Ovary (tissue), 10 donors: ENCODE measurements at places on chromosomes 2 and 18. TPM values are rescaled to one million over a fixed set of nuclear protein-coding genes. Genes with fewer than 3 reads are reported as not detected.

DNA sequence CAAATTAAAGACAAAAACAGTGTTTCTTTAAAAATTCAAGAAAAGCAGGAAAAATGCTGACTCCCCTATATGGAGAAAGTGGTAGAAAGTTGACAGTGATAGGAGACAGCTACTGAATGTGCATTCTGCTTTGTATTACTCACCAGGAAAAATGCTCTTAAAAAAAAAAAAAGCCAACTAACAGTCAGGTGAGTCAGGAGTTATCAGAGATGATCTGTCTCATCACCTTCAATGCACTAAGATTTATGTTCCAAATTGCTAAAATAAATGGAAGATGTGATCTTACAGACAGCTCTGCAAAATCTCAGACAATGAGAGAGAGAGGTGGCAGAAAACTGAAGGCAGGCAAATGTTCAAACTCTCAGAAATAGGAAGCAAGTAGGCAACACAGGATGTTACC is 47.6 kb upstream of the ZNF521 start:
- H3K27me3 ChIP-seq, result no peaks in the 10 kb centered on the region
- H3K36me3 ChIP-seq, result no peaks in the 10 kb centered on the region
- H3K4me3 ChIP-seq, result no peak overlapping the region
- H3K27ac ChIP-seq, result no peak overlapping the region
- DNase-seq, result no peak
- H3K4me1 ChIP-seq, result no peaks in the 10 kb centered on the region

The GALNT13 gene
- total RNA-seq, result 0.40 TPM

DNA sequence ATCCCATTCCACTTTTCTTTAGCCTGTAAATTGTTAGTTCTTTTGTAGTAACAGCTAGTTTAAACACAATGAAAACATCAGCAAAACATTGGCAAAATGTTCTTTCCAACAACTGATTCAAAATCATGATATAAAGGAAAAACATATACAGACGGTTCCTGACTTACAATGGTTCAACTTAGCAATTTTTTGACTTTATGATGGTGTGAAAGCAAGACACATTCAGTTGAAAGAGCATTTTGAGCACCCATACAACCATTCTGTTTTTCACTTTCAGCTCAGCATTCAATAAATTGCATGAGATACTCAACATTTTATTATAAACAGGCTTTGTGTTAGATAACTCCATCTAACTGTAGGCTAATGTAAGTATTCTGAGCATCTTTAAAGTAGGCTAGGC is 185.1 kb downstream of the NOL4 start:
- no peaks in the 10 kb centered on the region for H3K27me3 ChIP-seq
- no peaks in the 10 kb centered on the region for H3K4me1 ChIP-seq
- no peak overlapping the region for H3K4me3 ChIP-seq
- no peaks in the 10 kb centered on the region for H3K36me3 ChIP-seq
- H3K27ac ChIP-seq, result no peak overlapping the region

- no peaks in the 10 kb centered on the region for H3K27me3 ChIP-seq
- H3K27ac ChIP-seq, result no peak overlapping the region
- no peaks in the 10 kb centered on the region for H3K36me3 ChIP-seq
- peaks cover 6% of the 10 kb centered on the region for H3K4me1 ChIP-seq
- no peak overlapping the region for H3K4me3 ChIP-seq
These were observed 38.8 kb upstream of the UBE2F start for GRCh38 chr2:237927986-237928385.

DNA sequence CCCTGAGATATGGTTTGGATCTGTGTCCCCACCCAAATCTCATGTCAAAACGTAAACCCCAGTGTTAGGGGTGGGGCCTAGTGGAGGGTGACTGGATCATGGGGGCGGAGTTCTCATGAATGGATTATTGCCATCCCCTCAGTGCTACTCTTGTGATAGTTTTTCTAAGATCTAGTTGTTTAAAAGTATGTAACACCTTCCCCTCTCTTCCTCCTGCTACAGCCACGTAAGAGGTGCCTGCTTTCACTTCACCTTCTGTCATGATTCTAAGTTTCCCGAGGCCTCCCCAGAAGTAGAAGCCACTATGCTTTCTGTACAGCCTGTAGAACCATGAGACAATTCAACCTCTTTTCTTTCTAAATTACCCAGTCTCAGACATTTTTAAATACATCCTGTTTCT is 16.9 kb downstream of the PUM2 start:
- H3K4me1 ChIP-seq, result peaks cover 10% of the 10 kb centered on the region
- H3K36me3 ChIP-seq, result no peaks in the 10 kb centered on the region
- DNase-seq, result no peak
- H3K27ac ChIP-seq, result no peak overlapping the region
- no peak overlapping the region for H3K4me3 ChIP-seq

The FAM237A gene
- total RNA-seq, result not detected

The TMEM182 gene
- total RNA-seq, result 2.1 TPM

- no peak overlapping the region for H3K4me3 ChIP-seq
- H3K36me3 ChIP-seq, result no peaks in the 10 kb centered on the region
- DNase-seq, result no peak
- no peak overlapping the region for H3K27ac ChIP-seq
These were observed 238.7 kb upstream of the KCNH7 start for GRCh38 chr2:163077241-163077640.

GRCh38 chr2:47095349-47096020 is 59.6 kb downstream of the STPG4 start:
- DNase-seq, result no peak
- no peak overlapping the region for H3K4me3 ChIP-seq
- peaks cover under 1% of the 10 kb centered on the region for H3K4me1 ChIP-seq
- H3K27ac ChIP-seq, result no peak overlapping the region
- H3K27me3 ChIP-seq, result no peaks in the 10 kb centered on the region

DNA sequence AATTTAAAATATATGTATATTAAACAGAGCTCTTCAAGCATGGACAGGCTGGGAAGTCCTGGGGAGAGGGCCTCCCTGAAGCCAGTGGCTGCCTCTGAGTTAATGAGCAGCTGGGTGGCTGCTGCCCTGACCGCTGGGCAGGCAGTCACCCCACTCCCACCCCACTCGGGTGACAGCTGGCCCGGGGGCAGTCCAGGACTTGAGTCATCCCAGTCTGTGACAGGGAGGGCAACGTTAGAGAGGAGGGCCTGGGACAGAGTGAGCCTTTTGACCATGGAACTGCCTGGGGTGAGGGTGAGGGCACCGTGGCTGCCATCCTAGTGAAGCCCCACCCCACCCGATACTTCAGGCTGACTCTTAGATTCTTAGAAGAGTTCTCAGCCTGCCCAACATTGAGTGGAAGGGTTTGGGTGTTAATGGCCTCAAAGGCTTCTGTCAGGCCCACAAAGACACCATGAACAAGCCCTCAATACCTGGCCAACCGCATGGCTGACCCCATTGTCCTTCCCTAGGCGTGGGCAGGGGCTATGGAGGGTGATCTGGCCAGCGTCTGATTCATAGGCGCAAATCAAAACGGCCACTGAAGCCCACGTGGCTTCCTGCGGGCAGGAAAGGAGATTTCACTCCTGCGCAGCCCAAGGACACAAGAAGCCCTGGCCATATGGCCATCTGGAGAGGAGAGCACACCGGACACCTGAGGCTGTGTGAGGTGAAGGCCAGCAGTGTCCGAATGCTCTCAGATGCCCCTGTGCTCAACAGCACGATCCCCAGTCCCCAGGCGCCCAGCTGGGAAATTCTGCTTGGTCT is 47.5 kb downstream of the MRPS5 start:
- no peaks in the 10 kb centered on the region for H3K4me1 ChIP-seq
- no peak for DNase-seq
- no peaks in the 10 kb centered on the region for H3K36me3 ChIP-seq
- no peak overlapping the region for H3K4me3 ChIP-seq

GRCh38 chr2:24825883-24826772 is 32.9 kb downstream of the CENPO start:
- no peaks in the 10 kb centered on the region for H3K27me3 ChIP-seq
- DNase-seq, result no peak
- peaks cover 3% of the 10 kb centered on the region for H3K36me3 ChIP-seq
- H3K4me3 ChIP-seq, result no peak overlapping the region
- no peaks in the 10 kb centered on the region for H3K4me1 ChIP-seq

The CCNT2 gene
- 38.4 TPM for total RNA-seq

The CHRND gene
- total RNA-seq, result not detected

DNA sequence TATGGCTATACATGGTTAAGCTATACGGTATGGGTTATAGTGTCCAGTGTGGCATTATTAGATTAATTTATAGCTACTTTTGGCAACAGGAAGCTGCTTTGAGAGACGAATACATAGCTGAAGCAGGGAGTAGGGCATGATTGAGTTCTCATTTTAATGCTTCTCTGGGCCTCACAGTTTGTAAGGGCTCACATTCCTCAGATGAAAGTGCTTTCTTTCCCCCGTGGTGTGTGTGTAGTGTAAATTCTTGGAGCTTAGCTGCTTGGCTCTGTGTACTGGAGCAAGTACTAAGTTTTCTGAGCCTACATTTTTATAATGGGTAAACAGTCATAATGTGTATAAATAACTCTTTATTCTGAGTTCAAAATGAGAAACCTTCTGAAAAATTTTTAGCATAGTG is 173.7 kb downstream of the PTPRM start:
- H3K27me3 ChIP-seq, result no peaks in the 10 kb centered on the region
- no peaks in the 10 kb centered on the region for H3K4me1 ChIP-seq
- no peak overlapping the region for H3K4me3 ChIP-seq
- no peaks in the 10 kb centered on the region for H3K36me3 ChIP-seq

- no peaks in the 10 kb centered on the region for H3K27me3 ChIP-seq
- no peak overlapping the region for H3K27ac ChIP-seq
- H3K36me3 ChIP-seq, result no peaks in the 10 kb centered on the region
- no peaks in the 10 kb centered on the region for H3K4me1 ChIP-seq
These were observed 274.0 kb upstream of the SPRED2 start for GRCh38 chr2:65706411-65706810.

DNA sequence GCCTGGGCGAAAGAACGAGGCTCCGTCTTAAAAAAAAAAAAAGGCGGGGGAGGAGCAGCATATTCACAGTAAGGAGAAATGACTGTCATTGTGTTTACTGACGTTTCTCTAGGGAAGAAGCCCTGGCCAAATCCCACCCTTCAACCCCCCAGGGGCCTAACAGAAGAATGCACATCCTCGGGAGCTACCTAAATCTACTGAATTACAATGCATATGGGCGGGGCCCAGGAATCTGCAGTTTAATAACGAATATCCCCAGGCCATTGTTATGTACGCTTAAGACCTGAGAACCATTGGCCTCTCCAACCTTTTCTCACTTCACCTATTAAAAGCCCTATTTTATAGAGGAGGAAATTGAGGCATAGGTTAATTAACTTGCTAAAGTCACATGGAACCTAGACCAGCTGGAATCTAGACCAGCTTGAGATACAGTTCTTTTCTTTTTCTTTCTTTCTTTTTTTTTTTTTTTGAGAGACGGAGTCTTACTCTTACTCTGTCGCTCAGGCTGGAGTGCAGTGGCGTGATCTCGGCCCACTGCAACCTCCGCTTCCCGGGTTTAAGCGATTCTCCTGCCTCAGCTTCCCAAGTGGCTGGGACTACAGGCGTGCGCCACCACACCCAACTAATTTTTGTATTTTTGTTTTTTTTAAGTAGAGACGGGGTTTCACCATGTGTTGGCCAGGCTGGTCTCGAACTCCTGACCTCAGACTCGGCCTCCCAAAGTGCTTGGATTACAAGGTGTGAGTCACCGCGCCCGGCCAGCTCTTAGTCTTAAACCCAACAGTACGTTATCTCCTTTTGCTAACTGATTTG is 708 bp upstream of the RIF1 start:
- H3K4me1 ChIP-seq, result peaks cover under 1% of the 10 kb centered on the region
- H3K27ac ChIP-seq, result peak overlapping the region; percentile 95
- no peaks in the 10 kb centered on the region for H3K27me3 ChIP-seq
- peak overlapping the region; percentile 99 for H3K4me3 ChIP-seq
- no peak for DNase-seq
